ENCODE measurements at places on chromosomes 5 and 9.

GRCh38 chr9:125649826-125650225, 57.2 kb downstream of the MAPKAP1 start:
- DNase-seq = no peak

GRCh38 chr5:54659700-54660131, 142.2 kb downstream of the SNX18 start:
- DNase-seq = no peak

DNA sequence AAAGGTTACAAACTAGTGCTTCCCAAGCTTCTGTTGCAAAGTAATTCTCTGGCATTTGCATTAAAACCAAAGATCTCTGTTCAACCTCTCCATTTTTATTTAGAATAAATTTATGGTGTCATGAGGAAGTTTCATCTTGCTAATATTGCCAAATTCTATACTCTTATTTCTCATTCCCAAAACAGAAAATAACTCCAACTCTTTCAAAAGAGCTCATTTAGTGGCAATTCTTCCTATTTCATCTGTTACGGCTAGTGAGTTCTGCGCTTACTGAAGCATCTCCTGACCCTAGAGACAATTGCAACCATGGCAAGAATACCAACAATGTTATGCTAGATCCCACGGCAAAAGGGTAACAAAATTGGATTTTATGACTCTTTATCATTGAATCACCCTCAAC, 97.0 kb downstream of the HINT1 start:
- DNase-seq = no peak

GRCh38 chr9:16387382-16387781, 483.1 kb downstream of the BNC2 start:
- DNase-seq = no peak

DNA sequence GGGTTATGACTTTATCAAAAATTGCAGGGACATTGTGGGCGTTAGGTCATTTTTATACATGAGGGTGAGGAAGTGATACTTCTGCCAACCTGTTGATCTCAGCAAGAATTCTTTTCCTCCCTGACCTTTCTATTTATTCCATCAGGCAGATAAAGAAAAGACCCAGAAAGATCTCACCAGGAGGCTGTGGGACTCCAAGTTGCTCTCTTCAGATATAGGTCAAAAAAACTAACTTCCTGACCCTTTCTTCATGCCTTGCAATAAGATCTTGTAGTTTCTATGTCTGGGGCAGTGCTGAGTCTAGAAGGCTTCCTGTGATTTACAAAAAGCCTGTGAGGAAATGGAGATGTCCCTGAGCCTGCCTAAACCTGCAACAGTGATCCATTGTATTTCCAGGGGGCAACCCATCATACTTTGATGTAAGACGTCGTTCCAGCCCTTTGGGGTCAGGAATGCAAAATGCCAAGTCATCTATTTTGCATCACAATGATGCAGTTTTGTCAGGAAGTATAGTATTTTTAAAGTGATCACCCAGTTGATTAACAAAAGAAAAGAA, 22.0 kb upstream of the PIK3R1 start:
- no peak for DNase-seq

DNA sequence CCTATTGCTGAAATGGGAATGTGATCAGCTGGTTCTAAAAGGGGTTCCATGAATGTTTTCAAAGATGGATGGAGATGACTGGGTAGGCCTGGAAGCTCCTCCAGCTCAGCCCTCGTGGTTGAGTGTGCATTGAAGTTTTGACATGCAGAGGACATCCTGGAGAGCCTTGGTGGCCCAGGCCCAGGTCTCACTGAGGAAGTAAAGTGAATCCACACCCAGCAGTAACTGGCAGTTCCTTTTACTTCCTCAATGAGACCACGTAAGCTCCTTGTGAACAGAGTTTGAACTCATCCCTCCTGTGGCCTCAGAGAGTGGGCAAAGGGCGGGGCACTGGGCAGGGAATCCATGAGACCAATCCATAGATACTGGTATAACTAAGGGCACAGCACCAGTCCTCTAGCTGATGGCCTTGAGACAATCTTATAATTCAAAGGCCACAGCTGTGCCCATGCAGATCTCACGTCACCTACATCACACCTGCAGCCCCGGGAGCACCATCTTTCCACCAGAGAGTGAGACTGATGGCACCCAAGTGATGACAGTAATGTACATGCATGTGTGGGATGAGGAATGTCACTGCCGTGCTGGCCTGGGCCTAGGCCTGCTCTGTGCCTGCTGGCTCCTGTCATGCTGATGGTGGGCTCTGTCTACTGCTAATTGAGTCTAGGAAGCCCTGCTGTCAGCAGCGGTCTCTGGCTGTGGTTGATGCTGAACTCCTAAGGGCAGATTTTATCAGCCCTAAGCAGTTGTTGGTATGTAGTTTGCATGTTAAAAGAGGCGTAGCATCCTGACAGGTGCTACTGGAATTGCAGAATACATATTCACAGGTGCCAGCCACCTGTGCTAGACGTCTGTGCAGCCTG, 257.8 kb downstream of the FSTL4 start:
- DNase-seq = no peak

DNA sequence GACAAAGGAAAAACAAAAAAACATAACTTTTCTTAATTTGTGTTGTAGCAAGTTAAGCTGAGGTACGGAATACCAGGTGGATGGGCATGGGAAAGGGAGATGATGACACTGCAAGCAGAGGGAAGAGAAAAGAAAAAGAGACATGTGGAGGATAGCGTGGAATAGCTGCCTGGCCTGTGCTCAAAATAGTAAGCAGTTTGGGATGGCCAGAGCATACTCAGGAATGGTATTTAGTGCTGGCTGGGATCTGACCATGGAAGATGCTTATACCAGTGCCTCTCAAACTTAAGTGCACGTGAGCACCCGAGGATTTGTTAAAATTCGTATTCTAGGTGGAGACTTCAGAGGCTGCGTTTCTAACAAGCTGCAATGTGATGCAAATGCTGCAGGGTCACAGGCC, 41.3 kb downstream of the LNPEP start:
- DNase-seq = no peak

- DNase-seq = no peak
These were observed 195.5 kb downstream of the MAN2A1 start for GRCh38 chr5:109885205-109885604.

GRCh38 chr5:178131446-178131996, 707 bp downstream of the RMND5B start:
- DNase-seq = no peak

DNA sequence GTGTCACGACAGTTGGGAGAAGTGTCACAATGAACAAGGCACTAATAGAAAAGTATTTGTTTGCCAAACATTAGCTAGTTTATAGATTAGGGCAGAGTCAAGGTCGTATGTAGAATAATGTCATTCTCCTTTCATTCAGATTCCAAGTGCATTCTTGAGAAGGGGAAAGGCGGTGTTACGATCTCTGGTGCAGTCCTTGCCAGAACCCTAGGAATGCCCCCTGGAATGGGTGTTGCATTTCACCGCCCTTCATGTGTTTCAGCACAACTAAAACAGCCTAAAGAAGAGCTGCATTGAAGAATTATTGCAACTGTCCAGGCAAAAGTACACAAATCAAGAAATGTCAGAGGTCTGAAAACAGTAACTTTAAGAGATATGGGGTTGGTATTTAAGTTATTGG, 721.0 kb upstream of the WWC1 start:
- DNase-seq = no peak

DNA sequence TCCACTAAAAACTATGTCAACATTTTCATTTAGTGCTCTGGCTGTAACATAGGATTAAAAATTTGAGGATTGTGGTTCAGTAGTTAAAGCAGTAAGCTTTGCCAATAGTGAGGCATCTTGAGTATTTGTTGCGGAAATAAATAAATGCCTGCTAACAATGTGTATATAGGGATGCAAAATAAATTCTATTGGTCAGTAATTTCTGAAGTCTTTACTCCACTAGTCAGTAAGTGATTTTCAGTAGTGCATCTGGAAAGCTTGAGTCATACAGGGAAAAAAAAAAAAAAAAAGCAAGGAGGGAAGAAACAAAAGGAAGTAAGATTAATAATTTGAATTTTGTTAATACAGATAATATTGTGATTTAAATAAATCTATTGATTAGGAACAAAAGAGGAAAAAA, 21.0 kb downstream of the NIPBL start:
- DNase-seq = no peak

DNA sequence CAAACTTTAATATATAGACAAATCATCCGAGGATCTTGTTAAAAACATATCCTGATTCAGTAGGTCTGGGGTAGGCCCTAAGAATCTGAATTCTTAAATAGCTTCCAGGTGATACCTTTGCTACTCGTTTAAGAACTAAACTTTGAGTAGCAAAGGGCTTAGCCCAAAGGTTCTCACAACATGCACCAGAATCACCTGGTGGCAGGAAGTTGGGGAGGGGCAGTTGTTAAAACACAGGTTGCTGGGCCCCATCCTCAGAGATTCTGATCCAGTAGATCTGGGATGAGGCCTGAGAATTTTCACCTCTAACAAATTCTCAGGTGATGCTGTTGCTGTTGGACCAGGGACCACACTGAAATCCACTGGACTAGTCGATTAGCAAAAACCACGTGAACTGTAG, 20.0 kb upstream of the RGMB start:
- no peak for DNase-seq
